AG08395 (cell line): ENCODE measurements at places on chromosomes 4 and X.

DNA sequence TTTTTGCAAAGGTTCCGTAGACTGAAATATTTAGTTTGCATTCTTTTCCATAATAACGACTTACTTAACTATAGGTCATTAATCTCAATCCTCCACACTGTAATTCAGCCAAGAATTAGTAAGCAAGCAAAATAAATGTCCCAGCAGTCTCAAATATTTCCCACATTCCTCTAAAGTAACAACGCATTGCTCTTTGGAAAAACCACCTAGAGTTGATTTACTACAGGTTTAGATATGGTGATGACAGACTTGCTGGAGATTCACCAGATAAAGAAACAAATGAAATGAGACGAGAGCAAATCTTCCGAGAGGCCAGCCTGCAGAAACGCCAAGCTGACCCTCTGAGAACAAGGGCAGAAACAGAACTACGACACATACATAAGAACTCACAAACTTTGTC, 28.9 kb downstream of the TENM3 start:
- no peak for DNase-seq

DNA sequence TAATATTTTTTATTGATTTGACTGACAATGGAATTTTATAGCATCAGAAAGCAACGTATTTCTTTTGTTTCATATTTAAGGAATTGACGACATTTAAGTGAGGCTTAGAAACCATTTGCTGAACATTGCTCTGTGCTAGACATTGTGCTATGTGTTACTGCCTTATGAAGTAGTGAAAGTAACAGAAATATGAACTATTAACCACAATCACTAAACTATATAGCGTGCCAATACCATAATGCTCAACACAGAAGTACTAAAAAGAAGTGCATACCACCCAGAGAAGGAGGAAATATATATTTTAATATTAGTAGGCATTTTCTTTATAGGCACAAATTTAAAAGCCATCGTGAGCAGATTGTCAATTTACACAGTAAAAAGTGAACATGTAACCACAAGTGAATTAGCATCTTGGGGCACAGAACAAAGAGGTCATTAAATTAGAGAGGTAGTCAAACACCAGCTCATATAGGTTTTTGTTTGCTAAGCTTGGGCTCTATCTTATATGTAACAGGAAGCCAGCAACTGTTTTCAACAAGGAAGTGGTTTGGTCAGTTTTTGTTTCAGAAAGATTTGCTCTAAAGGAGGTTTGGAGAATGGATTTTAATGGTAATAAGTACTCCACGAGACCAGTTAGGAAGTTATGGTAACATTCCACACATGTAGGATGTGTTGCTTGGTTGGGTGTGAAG, 270.7 kb downstream of the GRXCR1 start:
- DNase-seq: no peak

GRCh38 chr4:72006586-72006985, 25.2 kb upstream of the NPFFR2 start:
- DNase-seq: peak; percentile 41

- DNase-seq: no peak
Observed at GRCh38 chrX:17922303-17922702, 61.2 kb upstream of the RAI2 start.

- no peak for DNase-seq
Observed at GRCh38 chrX:2793752-2794151, 35.0 kb upstream of the GYG2 start.

GRCh38 chr4:172698256-172698655, 470.4 kb upstream of the GALNT7 start:
- DNase-seq: no peak

DNA sequence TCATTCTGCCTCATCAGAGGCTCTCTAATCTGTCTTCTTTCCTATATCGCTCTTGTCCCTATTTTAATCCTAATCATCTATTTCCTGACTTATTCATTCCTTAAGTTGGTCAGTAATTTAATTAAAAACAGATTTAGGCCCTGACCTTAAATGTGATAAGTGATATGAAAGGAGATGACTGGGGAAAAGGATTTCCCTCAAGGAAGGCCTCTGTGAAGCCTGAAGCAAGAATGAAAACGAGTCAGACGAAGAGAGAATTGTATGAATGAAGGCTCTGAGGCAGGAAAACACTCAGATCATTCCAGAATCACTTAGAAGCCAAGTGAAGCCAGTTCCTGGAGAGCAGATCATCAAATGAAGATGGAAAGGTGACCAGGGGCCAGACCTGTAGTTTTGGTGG, 22.1 kb downstream of the PKD2 start:
- DNase-seq: no peak

DNA sequence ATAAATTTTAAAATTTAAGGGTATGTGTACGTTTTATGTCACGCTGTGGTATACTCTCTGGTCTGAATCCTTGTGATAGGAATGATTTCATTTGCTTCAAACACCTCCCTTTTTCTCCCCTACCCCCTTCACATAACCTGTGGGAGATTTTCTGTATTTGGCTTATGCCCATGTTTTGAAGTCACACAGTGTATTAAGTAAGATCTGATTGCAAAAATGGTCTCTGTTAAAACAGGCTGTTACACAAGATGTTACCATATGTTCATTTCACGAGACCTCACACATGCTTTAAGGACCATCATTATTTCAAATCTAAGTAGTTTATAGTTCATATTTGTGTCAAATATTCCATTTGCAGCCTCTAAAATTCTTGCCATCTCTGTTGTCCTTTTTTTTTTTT, 63.5 kb downstream of the TMEM131L start:
- DNase-seq: no peak

DNA sequence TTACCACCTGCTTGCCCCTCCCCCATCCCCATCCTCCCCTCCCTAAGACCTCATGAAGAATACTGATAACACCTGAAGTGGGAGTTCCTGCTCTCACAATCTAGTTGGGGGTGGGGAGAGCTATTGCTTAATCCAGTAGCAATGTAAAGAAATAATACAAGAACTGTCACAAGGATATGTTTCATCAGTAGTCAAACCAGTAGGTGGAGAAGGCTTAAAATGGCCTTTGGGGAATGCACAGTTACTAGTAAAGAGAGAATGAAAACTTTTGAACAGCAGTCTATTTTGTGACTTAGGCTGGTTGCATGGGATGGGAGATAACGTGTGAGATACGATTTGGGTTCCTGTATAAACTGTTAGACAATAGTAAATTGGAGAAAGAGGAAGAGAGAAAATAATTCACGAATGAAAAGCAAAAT, 6.0 kb downstream of the GALNT7 start:
- no peak for DNase-seq

DNA sequence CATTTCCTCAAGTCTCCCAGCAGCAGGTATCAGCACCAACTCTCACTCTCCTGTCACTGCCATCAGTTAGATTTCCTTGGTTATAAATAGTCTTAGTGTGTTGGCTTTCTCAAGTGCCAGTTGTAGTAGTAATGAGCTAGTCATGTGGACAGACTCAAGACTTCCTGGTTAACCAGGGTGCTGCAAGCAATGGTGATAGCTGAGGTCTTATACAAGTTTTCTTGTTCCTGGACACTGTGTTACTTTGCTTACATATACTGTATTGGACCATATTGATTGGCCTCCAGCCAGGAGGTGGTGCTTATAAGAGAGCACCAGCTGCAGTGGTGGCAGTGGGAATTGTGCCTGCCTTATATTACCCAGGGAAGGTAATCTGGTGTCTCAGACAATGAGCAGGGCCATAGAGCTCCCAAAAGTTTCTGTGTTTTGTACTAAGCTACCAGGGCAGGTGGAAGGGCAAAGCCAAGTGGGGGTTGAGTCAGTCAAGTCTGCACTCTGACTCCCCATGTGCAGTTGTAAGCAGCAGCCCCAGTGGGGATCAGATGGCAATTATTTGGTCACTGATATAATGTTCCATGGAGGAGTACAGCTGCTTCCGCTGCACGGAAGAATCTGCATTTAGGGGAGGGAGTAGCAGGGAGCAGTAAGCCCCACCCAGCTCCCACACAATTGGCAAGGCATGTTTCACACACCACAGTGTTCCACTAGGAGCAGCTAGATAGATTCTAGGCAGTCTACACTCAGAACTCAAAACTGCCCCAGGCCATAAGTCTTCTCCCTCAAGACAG, 24.1 kb upstream of the ZDHHC15 start:
- no peak for DNase-seq

- no peak for DNase-seq
Observed at GRCh38 chr4:42488554-42488953, 91.3 kb downstream of the SHISA3 start.

GRCh38 chr4:133127500-133127899, 21.6 kb upstream of the PCDH10 start:
- DNase-seq: no peak

GRCh38 chrX:119677654-119677981, 15.3 kb downstream of the SEPTIN6 start:
- no peak for DNase-seq

DNA sequence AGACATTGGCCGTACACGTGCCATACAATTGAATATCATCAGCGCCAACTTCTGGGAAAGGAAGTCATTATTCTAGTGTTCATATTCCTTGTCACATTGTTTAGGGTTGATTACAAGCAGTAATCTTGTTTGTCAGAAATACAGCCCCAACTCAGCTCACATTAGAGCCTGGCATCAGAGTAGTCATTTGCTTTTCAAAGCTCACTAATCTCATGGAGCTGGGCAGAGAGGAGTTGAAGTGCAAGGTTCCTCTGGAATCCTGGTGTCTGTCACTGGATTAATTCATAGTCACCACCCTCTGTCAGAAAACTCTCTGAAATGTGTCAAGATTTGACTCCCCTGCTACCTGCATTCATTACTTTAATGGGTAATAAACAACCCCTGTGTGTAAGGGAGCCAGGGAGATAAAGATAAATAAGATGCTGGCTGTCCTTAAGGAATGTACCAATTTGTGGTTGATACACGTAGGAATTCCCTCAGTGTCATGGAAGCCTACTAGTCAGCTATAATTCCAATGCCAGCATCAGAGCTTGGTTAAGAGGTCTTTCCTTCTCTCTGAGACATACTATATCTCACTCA, 43.7 kb upstream of the S100G start:
- no peak for DNase-seq

- DNase-seq: no peak
Observed at GRCh38 chrX:25003066-25003849, 12.5 kb downstream of the ARX start.

- DNase-seq: no peak
Observed at GRCh38 chr4:182973511-182973911, 56.3 kb upstream of the DCTD start.

GRCh38 chr4:22667332-22667940, 25.3 kb upstream of the GBA3 start:
- no peak for DNase-seq

DNA sequence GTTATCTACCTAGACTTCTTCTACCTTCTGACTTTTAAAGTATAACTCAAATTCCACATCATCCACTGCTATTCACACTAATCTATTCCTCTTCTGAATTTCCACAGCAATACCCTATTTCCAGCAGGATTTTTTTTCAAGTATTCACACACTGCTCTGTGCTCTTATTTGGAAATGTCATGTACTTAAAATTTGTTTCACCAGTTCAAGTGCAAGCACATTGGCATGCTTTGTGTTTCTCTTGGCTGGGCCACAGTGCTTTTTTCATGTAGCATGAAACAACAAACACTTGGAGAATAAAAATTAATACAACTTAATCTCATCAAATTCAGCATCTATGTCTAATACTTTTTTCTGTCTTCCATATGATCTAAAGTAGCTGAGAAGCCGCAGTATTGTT, 161.8 kb upstream of the PCDH18 start:
- DNase-seq: no peak

DNA sequence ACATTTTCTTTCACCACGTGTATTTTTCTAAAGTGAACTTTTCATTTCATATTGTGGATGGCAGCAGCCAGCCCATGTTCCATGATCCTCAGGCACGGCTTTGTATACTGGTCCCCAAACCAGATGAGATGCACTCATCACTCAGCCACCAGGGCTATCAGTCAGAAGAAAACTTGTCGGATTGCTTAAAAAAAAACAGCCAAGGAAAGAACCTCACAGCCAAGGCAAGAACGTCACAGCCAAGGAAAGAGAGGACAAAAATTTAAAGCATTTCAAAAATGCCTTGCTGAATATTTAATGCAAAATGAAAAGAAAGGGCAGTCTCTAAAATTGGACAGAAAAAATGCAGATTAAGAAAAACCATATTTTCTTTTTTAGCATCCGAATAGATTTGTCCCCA, 333.3 kb downstream of the PDGFC start:
- peak; percentile 58 for DNase-seq

DNA sequence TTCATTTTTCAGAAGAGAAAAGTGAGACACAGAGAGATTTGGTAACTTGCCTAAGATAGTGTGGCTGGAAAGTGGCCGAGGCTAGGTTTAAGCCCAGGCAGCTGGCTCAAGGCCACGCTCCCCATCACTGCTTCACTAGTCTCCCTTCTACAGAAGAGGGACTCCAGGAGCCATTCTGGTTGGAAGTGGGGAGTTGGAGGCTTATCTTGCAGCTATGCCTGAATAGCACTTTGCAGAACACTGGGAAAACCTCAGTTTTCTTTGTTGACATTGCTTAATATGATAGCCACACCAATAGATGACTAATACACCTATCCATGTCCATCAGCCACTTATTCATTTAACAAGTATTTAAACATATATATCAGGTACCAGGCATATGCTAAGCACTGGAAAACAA, 18.5 kb downstream of the LRRC66 start:
- no peak for DNase-seq

- peak; percentile 3 for DNase-seq
Observed at GRCh38 chr4:80831383-80832361, 198.8 kb upstream of the BMP3 start.

DNA sequence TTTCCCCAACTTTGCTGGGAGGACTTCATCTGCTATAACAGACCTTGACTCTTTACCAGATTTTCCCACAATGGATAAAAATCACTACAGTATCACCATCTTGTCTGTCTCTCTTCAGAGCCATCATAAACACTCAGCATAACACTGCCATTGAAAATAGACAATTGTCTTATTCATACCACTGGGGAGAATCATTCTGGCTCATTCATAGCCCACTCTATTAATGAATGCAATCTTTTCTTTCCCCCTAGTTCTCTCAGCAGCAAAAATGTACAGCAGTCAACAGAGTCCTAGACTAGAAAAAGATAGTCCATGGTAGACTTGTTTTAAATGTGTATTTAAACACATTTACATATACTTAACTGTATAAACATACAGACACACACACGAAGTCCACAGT, 19.2 kb downstream of the SLC9A7 start:
- no peak for DNase-seq
